Activated naive CD4-positive, alpha-beta T cell treated with anti-CD3 and anti-CD28 coated beads, Interleukin-2, amount 10 ng/mL, durations not matched to agents 7 days and 5 days (primary cell): ENCODE measurements at places on chromosomes 2 and 18.

- no peak for DNase-seq
These were observed 21.7 kb downstream of the LCT start for GRCh38 chr2:135815269-135815668.

GRCh38 chr2:149832324-149832723 is 244.7 kb upstream of the MMADHC start:
- no peak for DNase-seq

GRCh38 chr2:101520246-101520645 is 45.3 kb upstream of the RFX8 start:
- no peak for DNase-seq

- no peak for DNase-seq
These were observed 52.0 kb upstream of the MBOAT2 start for GRCh38 chr2:9055471-9055870.

DNA sequence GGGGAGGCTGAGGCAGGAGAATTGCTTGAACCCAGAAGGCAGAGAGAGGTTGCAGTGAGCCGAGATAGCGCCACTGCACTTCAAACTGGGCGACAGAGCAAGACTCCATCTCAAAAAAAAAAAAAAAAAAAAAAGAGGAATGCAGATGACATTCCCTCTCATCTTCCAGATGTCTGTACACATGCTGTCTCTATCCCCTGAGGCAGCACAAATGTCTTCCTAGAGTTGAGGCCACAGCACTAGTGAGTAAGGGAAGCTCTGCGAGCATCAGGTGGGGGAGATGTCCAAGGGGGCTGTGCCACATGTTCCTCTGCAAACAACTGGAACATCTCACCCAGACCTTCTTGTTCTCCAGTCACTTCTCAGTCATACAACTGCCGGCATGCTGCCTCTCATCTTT is 35.6 kb upstream of the LRRC30 start:
- DNase-seq: no peak
